ENCODE measurements at places on chromosomes 7 and 10.

DNA sequence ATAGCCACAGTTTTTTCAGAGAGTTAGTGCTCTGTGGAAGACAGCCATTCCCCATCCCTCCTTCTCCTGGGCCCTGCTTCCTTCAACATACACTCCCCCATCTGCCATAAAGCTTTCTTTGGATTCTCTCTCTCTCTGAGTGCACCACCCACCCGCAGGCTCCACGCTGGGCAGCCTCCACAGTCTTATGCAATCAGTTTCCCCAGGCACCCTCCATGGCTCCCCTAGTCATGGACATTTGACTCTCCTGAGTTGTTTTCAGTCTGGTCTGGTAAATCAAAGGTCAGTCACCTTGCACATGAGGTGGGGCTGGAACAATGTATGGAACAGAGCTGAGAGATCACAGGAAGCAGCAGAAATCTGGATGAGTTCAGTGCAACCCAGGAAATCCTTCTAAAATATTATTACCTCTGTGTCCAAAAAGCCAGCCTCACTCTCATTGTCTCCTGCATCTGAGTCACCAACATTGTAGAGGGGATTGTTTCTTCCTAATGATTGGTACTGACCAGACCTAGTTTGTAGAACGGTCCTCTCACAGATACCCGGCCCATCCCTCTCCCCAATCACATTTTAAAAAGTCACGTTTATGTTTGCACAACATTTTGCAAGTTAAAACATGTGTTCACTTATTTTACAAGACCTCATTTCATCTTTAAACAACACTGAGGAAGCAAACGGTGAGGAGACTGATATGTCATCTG lies 70.1 kb downstream of the CYCS start:
- no peak for DNase-seq

- no peak for DNase-seq
Measured at GRCh38 chr7:142177869-142178268, 66.4 kb downstream of the MGAM2 start.

GRCh38 chr10:123402021-123402420 lies 247.8 kb downstream of the BUB3 start:
- DNase-seq: no peak

GRCh38 chr10:86287966-86288579 lies 78.5 kb downstream of the GRID1 start:
- no peak for DNase-seq

- DNase-seq: no peak
Measured at GRCh38 chr10:65342245-65342644, 1583.6 kb upstream of the LRRTM3 start.

DNA sequence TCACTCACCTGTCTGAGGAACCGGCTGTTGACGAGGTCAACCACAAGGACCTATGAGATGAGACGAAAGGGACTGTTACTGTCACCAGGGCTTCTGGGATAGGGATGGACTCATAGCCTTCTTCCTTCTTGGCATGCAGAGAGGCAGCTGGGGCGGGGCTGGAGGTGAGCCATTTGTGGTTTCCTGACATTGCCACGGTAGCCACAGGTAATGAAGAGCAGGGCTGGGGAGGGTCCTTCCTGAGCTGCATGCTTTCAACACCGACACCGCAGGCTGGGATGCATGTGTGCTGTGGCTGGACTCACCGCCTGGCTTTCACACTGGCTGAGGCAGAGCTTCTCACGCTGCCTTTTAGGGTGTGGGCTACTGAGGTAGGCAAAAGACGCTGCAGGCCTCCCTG lies 46.4 kb upstream of the MKRN1 start:
- no peak for DNase-seq

DNA sequence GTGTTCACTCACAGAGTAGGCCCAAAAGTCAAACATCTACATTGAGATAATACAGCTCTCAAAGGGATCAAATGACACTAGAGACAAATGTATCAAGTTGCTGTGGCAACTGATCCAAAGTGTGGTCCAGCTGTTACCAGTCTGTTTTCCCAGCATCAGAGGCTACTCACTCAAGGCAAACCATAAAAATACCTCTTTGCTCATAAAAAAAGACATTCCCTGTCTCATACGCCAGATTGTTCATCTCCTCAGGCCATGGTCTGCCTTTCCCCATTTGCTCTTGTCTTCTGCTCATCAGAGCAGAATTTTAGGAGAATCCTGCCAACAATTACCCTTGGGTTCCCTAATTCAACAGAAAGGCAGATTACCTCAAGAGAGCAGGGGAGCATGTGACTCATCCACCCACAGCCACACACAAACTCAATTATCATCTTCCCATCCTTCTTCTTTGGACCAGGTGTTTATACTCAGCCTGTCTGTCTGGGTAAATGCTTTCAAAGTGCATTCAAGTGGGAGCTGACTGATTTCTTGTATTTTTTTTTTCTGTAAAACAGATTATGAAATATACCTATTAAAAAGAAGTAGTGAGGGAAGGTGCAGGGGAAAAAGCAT lies 226.5 kb upstream of the HPS1 start:
- DNase-seq: no peak

- no peak for DNase-seq
Measured at GRCh38 chr10:78925800-78926319, 142.9 kb upstream of the ZMIZ1 start.

DNA sequence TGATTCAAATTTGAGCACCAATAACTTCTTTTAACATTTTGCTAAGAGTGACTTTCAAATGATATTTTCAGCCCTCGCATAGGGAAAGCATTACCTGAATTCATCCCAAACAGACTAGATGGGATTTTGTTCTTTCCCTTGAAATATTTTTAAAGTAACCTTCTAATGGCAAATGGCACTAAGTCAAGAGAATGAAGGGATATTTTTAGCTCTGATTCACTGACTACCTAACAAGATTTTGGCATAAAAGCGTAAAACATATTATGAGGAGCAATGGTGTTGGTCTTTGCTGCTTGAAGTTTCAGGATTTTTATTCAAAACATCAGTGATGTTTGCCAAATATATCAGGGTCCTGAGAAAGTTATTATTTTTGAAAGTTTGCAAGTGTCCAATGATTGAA lies 290.3 kb downstream of the CDK14 start:
- no peak for DNase-seq

- no peak for DNase-seq
Measured at GRCh38 chr7:20310963-20311742, 19.5 kb upstream of the ITGB8 start.

GRCh38 chr10:89952325-89952724 lies 250.9 kb downstream of the KIF20B start:
- DNase-seq: no peak

GRCh38 chr10:116098411-116099022 lies 174.5 kb downstream of the GFRA1 start:
- no peak for DNase-seq

DNA sequence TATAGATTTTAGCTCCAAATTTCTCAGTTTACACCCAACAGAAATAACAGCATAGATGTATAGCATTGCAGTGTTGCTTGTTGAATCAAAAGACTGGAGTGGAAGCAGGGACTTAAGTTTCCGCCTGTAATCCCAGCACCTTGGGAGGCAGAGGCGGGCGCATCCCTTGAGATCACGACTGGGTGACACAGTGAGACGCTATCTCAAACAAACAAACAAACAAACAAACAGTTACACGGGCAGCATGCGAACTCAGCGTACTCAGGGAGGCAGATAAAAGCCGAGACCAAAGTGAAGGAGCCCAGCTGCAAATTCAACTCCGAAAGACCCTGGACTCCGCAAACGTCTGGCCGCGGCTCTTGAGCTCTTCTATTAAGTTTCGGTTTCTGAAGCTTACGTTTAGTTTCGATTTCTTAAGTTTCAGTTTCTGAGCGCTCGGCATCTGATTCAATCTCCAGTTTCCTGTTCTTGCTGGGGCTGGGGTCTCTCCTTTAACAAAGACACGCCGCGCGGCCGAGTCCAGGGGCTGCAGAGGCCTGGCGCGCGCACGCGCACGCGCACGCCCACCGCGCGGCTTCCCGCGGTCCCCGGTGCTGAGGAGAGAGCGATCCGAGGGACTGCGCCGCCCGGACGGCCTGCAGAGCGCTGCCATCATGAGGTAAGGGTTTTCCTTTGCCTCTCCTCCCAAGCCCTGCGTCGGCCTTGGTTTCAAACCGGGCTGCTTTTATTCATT lies at the start of gene IFIT5:
TSS of gene IFIT5 (plus strand) at position 423 of the 733 bp plus-strand sequence. CDS start at position 654, 231 bp downstream.
- no peak for DNase-seq

DNA sequence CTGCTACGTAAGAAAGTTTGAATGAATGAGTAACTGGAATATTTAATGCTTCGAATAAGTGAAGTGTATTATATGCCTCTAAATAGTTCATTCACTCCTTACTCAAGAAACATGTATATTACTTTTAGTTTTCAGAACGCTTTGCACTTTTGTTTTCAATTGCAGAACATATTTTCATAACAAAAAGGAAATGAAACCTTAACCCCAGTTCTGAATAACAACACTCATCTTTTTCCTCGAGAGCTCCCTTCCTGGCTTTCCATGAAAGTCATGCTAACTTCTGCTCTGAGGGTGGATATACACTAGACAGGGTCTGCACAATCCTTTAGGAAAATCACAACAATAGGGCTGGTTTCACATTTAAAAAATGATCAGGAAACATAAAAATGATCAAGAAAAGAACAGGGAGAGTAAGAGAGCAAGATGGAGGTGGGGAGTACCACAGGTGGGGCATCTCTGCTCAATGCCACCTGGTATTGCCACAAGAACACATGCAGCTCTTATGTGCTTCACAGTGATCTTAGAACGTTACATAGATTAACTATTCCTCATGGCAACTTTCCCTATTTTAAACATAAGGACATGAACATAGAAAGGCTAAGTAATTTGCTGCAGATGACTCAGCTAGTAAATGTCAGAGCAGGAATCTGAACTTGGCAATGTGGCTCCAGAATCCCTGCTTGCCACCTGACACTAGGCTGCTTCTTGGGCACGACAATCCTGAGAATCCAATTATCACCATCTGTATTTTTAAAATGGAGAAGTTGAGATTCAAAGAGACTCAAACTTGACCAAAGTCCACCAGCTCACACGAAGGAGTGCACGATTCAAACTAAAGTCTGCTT lies 219.5 kb upstream of the AOAH start:
- no peak for DNase-seq

GRCh38 chr10:127578259-127578960 lies 29.3 kb downstream of the NPS start:
- no peak for DNase-seq

- DNase-seq: no peak
Measured at GRCh38 chr10:110336111-110336721, 31.5 kb upstream of the SMNDC1 start.

DNA sequence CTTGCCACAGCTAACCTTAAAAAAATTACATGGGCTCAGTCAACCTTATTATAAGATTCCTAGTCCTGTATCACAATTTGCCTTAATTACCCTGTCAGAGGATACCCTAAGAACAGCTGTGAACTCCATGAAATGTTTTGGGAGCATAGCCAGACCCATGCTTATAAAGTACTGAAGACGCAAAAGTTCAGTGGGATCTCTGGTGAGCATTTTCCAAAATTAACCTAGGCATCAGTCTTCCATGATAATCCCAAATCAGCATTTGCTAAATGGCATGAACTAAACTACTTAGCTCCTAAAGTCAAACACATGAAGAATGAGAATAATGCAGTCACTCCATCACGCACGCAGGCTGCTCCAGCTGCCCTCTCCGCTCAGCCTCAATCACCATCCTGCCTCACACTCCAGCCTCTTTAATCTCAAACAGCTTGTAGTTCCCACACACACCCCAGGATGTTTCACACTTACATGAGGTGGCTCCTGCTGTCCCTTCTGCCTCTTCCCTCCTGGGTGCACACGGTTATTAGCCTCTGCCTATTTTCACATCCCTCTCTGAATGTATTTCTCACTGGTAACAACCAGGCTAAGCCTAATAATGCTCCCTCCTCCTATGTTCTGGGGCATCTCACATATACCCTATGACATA lies 15.3 kb downstream of the IGF2BP3 start:
- no peak for DNase-seq

GRCh38 chr10:89055159-89055558 lies 64.6 kb downstream of the FAS start:
- no peak for DNase-seq

GRCh38 chr7:139889186-139889871 lies 60.3 kb downstream of the TBXAS1 start:
- DNase-seq: no peak

- DNase-seq: no peak
Measured at GRCh38 chr10:117689566-117689965, 147.0 kb downstream of the EMX2 start.

- no peak for DNase-seq
Measured at GRCh38 chr10:122590153-122590552, 29.6 kb downstream of the DMBT1 start.

DNA sequence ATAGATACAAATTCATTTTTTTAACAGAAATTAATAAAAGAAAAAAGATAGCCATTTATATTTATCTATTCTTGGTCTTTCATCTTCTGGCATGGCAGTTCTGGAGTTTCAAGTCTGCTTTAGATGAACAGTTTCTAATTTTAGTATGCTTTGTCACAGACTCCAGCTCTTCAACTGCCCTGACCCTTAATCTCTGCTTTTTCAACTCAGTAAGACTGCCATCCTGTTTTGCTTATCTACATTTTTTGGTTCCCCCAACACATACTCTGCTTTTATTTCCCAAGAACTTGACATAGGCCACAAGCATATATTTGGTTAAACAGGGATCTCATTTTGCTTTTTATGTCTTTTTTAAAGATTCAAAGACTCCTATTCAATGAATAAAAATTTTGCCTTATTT lies 309.3 kb upstream of the KCND2 start:
- no peak for DNase-seq

DNA sequence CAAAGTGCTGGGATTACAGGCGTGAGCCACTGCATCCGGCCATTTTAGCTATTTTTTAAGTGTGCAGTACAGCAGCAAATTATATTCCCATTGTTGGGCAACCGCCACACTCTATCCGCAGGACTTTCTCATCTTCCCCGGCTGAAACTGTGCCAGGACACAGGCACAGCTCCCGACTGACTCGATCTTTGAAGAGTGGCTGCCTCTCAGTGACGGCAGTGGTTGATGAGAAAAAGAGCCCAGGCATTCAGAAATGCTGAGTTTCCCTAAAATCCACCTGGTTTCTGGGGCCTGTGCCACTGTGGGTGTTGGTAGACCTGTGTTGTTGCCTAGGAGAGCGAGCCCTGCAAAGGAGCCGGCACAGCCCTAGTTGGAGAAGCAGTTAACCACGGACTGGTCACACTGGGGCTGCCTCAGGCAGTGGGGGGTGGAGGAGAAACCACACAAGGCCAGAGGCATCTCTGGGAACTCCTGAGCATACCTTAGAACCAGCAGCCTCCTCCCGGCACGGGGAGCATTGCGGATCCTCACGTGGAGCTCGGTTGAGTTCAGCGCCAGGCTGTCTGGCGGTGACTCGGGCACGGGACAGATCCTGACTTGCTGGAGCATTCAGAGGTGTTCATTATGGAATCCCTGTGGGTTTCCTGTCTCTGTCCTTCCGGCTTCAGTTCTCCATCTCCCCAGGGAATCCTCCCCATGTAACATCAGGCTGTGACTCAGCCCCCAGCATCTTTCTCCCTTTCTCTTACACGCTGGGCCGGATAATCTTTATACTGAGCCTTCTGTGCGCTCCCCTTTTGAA lies 16.2 kb downstream of the PFKFB3 start:
- DNase-seq: no peak

Data from stimulated activated CD4-positive, alpha-beta T cell treated with anti-CD3 and anti-CD28 coated beads, TNF-alpha, amount 100 ng/mL, for 1 hour (primary cell).